ENCODE measurements at places on chromosomes 3 and 15.
A peak's percentile ranks its signal among the peaks of the same experiment; 100 is the strongest.

GRCh38 chr3:73618461-73618860 lies 6.3 kb downstream of the PDZRN3 start:
- no peak for DNase-seq

GRCh38 chr15:80252121-80252518 lies at the start of gene CTXND1:
CTXND1 (minus strand) TSS chr15:80252213; CDS start chr15:80201949, 50,264 bp downstream.
- DNase-seq: no peak

DNA sequence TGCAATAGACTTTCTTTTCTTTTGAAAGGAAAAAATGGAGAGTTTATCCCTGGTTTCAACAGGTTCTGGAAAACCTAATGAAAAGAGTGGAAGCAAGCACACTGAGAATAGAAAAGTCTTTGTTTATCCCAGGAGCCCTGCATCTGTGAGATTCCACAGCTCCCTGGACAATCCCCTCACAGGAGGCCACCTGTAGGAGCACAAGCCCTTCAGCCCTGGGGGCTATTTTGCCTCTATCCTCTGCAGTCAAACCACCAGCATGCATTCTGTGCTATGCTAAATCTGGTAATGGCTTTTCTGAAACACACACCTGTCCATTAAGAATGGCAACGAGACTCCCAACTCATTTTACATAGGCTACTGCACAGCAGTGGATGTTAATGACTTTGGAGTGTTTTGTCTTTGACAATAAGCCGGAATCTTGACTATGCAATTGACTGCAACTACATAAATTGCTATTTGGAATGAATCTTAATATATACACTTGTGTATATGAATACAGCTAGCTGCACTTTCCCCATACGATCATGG lies 369.4 kb downstream of the NR2F2 start:
- DNase-seq: no peak

DNA sequence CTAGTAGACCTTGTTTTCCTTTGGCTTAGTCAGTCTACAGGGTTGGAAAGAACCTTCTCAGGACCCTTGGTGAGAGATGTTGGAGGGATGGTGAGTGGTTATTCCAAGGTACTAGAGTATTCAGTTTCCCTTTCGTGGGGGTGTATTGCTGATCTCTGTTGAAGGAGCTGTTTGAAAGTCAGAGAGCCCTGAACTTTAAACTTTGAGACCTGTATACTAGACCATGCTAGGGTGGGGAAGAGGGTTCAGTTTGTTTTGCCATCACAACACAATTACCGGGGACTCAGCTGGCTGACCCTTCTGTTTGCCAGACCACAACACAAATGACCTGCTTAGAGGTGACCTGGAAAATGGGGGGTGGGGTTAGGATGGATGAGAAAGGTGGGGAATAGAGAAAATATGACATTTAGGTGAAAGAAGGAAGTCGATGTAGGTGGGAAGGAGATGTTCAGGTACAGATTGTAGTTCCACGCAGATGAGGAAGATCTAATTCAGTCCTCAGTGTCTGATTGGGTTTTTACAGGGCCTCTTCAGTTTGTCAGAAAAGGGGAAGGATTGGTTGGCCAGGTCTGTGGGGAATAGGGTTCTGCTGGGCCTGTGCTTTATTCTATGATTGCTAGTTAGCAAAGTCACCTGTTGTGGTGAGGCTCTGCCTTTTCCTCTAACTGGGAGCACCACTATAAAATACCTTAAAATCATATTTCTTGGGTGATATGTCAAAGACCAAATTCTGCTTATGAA lies 6.8 kb downstream of the UBE2E2 start:
- no peak for DNase-seq

GRCh38 chr3:154956815-154957214 lies 123.3 kb upstream of the MME start:
- no peak for DNase-seq

DNA sequence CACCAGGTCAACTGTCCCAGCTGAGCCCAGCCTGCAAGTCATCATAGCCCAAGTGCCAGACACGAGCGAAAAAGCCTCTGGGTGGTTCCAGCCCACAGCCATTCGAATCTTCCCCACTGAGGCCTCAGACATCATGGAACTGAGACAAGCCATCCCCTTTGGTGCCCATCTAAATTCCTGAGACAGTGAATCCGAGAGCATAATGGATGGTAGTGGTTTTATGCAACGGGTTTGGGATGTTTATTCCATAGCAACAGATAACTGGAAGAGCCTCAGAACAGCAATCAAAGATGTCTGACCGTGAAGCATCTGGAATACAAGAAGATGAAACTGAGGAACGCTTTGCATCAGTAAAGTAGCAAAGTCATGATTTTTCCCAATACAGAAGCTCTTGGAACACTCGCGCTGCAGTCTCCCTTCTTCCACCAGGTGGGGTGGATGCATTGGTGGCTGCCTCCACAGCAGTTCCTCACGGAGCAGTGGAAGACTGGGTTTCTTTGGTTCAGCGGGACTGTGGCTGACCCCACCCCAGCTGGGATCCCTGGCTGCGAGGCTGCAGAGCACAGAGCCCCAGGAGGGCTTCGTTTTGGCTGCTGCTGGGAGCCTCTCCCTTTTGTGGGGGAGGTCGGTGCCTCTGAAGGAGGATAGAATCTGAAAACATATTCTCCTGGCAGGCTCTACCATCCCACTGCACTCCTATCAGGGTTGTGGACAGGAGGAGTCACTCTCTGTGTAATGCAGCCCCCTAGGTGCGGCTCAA lies 26.4 kb upstream of the PDE8A start:
- peak; percentile 79 for DNase-seq

DNA sequence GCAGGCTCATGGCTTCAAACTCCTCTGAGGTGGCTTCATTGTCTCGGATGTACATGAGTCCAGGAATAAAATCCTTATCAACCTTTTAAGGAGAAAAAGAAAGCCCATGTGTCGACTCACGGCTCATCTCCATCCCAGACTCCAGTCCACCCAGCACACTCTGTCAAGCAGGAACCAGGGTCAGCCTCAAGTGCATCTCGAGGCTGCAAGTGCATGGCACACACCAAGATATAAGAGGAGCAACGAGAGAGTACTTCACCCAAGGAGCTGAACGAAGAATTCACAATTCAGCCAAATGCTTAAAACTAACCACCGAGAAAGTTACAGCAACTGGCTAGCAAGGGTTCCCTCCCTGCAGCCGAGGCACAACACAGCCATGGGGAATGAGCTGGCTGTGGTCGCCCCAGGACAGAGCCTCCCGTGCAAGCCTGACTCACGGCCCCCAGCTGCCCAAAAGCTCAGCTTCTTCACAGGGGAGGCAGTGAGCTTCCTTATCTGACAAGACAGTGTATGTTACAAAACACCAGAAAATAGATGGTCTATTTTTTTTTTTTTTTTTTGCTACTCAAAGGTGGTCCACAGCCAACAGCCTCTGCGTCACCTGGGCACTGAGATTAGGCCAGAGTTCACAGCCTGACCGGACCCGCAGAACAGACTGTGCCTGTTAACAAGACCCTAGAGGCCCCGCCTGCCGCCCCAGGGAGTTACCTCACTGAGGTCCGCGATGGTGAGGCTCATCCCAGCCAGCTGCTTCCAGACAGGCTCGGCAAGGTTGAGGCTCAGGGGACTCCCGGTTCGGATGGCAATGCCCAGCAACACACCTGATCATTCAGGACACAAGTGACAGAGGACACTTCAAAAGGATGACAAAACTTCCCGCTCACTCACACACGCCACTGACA lies 15.9 kb upstream of the OCA2 start:
- DNase-seq: no peak

GRCh38 chr15:96042734-96043224 lies 287.7 kb upstream of the NR2F2 start:
- no peak for DNase-seq

DNA sequence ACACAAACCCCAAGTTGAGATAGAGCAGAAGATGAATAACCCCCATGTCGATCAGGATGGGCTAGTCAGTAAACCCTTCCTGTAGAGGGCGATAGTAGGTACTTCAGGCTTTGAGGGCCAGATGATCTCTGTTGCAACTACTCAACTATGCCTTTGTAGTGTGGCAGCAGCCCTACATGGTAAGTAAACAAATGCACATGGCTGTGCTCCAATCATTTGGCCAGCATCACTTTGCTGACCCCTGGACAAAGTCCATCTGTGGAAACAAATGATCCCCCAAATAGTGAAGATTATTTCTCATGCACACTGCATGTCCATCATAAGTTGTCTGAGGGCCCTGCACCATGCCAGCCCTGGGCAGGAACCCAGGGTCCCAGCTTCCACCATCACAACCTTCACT lies 402.2 kb upstream of the PROK2 start:
- no peak for DNase-seq
